ENCODE measurements at places on chromosomes 2 and 18.

- DNase-seq, result no peak
Observed at GRCh38 chr2:239905884-239906654, 119.1 kb downstream of the NDUFA10 start.

GRCh38 chr2:2743164-2743571, 412.1 kb upstream of the MYT1L start:
- DNase-seq, result no peak

- DNase-seq, result no peak
Observed at GRCh38 chr2:172299741-172300140, 127.6 kb upstream of the ITGA6 start.

DNA sequence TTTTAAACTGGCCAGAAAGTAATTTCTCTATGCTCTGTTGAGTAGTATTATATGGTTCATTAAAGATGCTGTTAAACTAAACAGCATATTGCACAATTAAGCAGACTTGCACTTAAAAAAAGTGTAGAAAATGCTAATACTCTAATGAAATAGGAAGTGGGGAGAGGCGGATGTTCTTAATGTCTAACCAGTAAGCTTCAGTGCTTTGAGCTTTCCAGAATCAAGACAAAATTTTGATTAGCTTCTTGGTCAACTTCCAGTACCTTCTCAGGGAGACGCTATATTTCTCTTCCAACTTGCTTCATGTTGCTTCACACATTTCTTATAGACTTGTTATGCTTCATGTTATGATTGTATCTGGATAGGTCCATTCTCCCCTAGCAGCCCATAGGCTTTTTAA, 89.1 kb downstream of the MAP2 start:
- no peak for DNase-seq

DNA sequence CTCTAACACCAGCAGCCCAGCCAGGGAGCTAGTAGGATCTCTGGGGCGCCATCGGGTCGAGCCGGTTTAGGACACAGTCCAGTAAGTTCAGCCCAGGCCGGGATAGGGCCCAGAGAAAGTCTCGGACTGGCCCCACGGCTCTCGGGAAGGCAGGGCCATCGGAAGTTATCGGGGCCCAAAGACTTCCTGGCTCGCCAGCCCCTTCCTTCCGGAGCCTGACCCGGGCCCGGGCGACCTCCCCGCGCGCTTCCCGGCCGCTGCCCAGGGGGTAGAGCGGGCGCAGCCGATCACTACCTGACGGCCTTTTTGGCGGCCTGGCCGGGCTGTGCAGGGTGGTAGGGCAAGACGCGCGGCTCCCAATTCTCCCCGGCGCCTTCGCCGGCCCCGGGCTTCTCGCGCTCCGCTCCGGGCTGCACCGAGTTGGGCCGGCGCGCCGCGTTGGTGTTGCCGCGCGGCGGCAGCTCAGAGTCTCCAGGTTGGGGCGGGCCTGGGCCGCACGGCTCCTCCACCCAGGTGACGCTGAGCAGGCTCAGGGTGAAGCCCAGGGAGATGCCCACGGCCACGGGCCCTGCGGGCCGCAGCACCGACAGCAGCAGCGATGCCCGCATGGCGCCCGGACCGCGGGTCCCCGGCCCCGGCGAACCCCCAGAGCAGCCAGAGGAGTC, 546 bp downstream of the CHPF start:
- peak; percentile 34 for DNase-seq

GRCh38 chr2:189128970-189129369, 50.6 kb downstream of the COL5A2 start:
- no peak for DNase-seq

- no peak for DNase-seq
Observed at GRCh38 chr2:229431327-229431954, 160.4 kb upstream of the PID1 start.

- no peak for DNase-seq
Observed at GRCh38 chr18:80181642-80182461, 65.5 kb downstream of the PARD6G start.

GRCh38 chr2:124526221-124526620, 501.1 kb downstream of the CNTNAP5 start:
- DNase-seq, result no peak

DNA sequence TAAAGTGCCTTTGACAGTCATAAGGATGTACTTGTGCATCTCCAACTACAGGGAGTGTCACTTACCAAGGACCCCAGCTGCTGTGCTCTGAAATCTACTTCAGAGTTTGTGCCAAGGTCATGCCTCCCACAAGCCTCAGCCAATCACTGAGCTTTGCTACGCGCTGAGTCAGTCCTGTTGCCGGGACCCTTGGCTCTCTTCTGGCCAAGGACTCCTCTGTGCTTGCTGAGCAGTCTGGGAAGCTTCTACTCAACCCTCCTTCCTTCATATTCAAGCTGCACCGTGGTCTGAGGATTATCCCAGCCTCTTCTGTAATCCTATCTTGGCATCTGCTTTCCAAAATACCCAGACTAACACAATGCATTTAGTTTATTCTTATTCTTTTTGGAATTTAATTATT, 398.9 kb upstream of the FANCL start:
- no peak for DNase-seq

- no peak for DNase-seq
Observed at GRCh38 chr2:207422380-207422779, 107.4 kb upstream of the CREB1 start.

DNA sequence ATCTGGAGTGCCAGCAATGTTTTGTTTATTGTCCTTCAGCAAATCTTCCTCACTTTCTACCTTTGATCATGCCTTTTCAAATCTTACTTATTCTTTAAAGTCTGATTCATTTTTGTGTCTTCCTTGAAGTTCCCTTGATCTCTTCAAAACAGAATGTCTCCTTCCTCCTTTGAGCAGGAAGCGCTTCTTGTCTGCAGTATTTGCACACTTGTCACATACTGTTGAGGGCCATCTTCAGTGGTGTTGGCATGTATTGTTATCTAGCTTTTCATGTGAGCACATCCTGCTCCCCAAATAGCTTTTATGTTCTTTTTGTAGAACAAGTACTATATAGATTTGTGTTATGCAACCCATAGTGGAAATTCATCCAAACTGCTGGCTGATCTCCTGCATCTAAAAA, 5.9 kb upstream of the CERS6 start:
- no peak for DNase-seq

DNA sequence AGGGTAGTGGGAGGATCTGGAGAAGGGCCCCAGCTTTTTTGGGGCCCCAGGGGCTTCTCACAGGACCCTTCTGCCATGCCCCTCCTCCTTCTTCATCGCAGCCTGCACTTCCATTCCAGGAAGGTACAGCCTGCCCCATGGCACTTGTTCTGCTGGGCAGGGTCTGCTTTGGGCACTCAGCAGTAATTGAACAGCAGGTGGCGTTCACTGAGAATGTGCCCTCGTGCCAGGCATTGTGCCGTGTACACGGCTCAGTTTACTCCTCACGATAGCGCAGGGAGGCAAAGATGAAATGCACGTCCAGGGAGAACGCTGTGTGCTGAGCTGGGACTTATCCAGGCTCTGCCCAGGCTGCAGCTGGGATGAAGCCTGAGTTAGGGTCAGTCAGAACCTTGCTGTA, 54.8 kb upstream of the ASB18 start:
- DNase-seq, result no peak
